CD8-positive, alpha-beta memory T cell (primary cell): ENCODE measurements at places on chromosomes 1 and 21.

DNA sequence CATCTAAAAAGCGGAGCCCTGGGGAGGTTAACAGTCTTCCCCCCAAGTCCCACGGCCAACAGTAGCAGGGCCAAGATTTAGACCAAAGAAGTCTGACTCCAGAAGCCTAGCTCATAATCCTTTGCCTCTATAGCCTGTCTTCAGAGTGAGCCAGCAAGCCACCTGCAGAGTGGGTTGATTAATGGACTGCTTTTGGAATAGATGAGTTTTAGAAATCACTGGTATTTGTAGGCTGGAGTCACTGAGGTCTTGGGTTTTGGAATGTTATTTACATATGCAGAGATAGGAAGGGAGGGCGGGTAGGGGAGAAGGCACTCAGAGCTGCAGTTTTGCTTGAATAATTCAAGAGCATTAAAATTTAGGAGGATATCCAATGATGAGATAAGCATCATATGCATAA lies 90.8 kb upstream of the L1TD1 start:
- no peaks in the 10 kb centered on the region for H3K27me3 ChIP-seq
- no peak for DNase-seq
- no peak overlapping the region for H3K27ac ChIP-seq
- H3K36me3 ChIP-seq, result no peaks in the 10 kb centered on the region
- no peak overlapping the region for H3K4me3 ChIP-seq

DNA sequence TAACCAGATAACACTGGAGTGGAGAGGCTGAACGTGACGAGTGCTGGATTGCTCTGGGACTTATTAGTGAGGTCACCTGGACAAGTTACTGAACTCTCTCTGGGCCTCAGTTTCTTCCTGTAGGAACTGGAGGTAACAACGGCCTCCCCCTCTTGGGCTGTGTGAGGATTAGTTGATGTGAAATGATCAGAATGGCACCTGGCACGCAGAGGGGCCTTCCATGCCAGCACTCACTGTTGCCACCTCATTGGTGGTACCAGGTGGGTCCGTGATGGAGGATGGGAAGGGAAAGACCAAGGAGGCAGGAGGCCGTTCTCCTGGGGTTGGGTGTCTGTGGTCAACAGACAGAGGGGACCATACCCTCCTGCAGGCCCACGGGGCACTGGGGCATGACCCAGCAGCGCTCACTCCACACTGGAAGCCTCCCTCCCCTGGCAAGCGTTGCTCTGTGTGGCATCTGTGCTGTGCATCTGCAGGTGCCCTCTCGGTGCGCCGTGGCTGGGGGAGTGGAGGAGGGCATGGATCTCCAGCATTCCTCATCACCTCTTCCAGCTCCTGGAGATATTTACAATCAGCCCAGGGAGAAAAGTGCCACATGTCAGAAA lies 349.5 kb upstream of the VAMP3 start:
- no peak overlapping the region for H3K4me3 ChIP-seq
- H3K4me1 ChIP-seq, result no peaks in the 10 kb centered on the region
- H3K27me3 ChIP-seq, result no peaks in the 10 kb centered on the region

- no peak overlapping the region for H3K4me3 ChIP-seq
- no peak overlapping the region for H3K27ac ChIP-seq
- H3K27me3 ChIP-seq, result no peaks in the 10 kb centered on the region
- H3K36me3 ChIP-seq, result no peaks in the 10 kb centered on the region
- no peaks in the 10 kb centered on the region for H3K4me1 ChIP-seq
These were observed 252.4 kb downstream of the FGGY start for GRCh38 chr1:59549066-59549837.

- no peak for DNase-seq
- H3K27me3 ChIP-seq, result no peaks in the 10 kb centered on the region
- no peak overlapping the region for H3K27ac ChIP-seq
These were observed 164.0 kb upstream of the KLHDC7A start for GRCh38 chr1:18316764-18317163.

DNA sequence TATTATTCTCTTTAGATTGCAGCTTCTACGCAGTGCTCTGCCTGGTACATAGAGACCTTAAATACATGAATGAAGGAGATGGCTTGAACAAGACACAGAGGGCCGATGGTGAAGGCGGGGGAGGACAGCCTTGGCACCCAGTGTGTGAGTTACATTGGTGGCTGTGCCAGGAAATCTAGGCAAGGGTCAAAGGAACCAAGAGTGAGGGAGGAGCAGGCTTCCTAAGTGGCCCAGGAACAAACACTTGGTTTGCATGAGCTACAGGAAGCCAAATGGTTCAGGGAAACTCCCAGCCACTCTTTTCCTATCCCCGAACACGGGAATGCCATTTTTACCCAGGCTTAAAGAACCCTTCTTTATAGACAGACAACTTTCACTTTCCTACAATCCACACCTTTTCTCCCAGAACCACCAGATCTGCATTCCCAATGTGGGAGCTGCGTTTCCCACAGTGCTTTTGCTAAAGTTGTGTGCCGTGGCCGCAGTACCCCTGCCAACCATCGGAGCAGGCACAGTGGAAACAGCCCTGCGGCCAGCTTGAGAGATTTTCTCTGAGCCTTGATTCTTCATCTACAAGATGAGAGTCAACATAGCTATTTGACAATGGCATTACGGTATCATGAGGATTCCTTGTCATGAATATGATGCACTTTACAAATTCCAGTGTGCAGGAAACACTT lies 3.5 kb upstream of the CLEC20A start:
- H3K27ac ChIP-seq, result no peak overlapping the region
- H3K36me3 ChIP-seq, result no peaks in the 10 kb centered on the region
- no peaks in the 10 kb centered on the region for H3K27me3 ChIP-seq
- H3K4me1 ChIP-seq, result no peaks in the 10 kb centered on the region

DNA sequence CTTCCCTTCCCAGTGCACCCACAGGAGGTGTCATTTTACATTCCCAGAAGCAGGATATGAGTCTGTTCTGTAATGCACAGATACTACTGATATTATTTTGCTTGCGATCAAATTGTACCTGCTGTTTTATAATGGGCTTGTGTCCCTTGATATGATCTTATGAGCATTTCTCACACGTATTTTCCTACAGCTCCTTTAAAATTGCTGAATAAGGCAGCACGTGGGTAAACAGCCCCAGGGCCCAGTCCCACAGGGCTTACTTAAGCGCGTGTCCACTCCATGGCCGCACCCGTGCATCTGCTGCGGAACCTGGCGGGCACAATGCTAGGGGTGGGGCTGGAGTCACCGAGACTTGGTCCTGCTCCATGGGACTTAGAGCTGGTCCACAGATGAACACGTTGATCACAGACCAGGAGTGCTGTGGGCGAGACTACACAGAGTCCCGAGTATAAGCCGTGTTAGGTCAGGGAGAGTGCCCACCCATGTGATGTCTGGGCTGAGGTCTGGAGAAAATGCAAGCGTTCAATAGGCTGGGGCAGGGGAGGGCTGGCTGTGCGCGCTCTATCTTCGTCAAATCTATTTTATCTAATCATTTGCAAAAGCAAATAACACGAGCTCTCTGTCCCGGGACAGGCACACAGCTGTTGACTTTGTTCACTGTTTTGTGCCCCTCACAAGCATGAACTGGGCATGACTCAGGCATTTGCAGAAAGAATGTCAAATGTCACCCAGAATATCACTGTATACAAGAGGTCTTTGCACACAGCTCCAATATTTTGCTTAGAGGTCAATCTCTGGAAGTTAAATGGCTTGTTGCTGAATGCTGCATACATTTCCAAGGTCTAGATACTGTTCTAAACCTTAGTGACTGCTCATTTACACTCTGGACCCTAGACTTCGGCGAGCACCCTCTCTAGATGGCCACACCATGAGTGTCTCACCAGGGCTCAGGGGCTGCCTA lies 119.3 kb downstream of the CRYAA start:
- no peak overlapping the region for H3K4me3 ChIP-seq
- no peak overlapping the region for H3K27ac ChIP-seq
- no peak for DNase-seq
- H3K4me1 ChIP-seq, result no peaks in the 10 kb centered on the region

GRCh38 chr1:6424619-6425593 lies at the start of gene ESPN:
Gene ESPN, plus strand, starts transcription at chr1:6424776. Its CDS starts 180 bp downstream, at chr1:6424956.
- peaks cover 15% of the 10 kb centered on the region for H3K4me1 ChIP-seq
- H3K27me3 ChIP-seq, result peaks cover 40% of the 10 kb centered on the region
- peak within 1 kb of the TSS; percentile 32 for H3K4me3 ChIP-seq
- no peak for DNase-seq

DNA sequence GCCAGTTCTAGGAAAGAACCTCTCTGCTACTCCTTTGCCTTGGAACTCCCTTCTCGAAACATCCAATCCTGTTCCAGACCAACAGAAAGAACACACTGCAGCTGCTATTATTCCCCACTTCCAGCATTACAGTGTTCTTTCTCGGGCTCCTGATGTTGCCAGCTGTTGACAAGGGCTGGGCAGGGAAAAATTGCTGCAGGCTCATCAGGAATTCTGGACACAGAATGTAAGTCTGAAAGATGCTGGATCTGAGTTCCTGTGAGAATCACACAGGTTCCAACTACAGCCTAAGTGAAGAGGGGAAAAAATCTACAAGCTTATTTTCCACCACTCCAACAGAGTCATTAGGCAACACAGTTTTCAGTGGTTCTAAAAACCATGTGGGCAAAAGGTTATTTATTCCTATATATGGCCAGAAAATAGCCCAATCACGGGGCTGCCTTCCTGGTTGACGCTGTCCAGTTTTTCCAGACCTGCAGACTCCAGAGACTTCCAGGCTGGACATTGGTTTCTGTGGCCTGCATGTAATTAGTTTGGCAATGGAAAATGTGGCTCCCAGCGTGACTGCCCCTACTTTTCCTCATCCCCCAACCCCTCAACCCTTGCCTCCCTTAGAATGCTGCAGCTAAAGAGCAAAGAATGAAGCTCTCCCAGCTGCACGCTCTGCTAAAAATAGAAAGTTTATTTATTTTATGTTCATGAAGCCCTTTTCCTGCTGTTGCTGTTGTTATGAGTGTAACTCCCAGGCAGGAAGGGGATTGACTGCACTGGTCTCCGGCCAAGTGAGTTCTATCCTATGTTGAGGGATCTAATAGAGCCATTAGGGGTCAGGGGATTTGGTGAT lies 8.3 kb upstream of the KIAA0040 start:
- no peak overlapping the region for H3K4me3 ChIP-seq
- H3K27me3 ChIP-seq, result no peaks in the 10 kb centered on the region
- no peaks in the 10 kb centered on the region for H3K4me1 ChIP-seq
- no peak for DNase-seq
- no peak overlapping the region for H3K27ac ChIP-seq

DNA sequence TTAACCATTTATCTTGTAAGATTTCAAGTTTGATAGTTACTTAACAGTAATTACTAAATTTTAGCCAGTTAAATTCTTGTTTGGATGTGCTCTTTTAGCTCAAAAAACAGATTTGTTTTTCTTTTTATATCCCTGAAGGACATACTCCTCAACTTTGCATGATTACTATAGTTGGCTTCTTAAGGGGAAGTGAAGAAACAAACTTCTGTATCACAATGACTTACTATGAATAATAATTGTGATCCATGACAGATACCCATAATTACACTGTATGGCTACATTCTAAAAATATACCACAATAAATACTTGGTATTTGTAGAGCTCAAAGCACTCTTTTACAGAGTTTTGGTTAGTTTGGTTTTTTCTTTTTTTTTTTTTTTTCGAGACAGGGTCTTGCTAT lies 55.8 kb downstream of the IARS2 start:
- no peak overlapping the region for H3K4me3 ChIP-seq
- no peaks in the 10 kb centered on the region for H3K27me3 ChIP-seq
- no peak overlapping the region for H3K27ac ChIP-seq
- no peak for DNase-seq

DNA sequence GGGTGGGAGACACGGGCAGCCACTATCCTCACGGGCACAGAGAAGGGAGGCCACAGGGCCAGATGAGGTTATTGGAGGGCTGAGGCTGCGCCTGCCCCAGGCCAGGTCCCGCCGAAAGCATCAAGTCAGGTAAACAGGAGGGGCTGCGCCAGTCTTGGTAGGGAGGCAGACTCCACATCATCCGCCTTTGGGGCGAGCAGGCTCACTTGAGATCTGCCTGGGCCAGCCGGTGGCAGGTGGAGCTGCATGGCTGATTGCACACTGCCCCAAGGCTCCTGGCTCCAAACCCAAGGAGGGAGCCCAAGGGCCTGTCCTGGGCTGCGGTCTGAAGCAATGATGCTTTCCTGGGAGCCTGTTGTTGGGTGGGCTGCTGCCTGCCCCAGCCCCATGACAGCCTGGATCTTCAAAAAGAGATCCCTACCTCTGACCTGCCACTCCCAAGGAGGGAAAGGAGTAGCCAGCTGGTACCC lies 4.6 kb downstream of the SMIM1 start:
- no peak for DNase-seq
- H3K4me3 ChIP-seq, result no peak overlapping the region
- H3K4me1 ChIP-seq, result no peaks in the 10 kb centered on the region
- H3K27me3 ChIP-seq, result no peaks in the 10 kb centered on the region
- H3K36me3 ChIP-seq, result peaks cover 8% of the 10 kb centered on the region

- no peak overlapping the region for H3K4me3 ChIP-seq
- H3K4me1 ChIP-seq, result no peaks in the 10 kb centered on the region
- H3K27ac ChIP-seq, result no peak overlapping the region
- no peak for DNase-seq
- no peaks in the 10 kb centered on the region for H3K27me3 ChIP-seq
These were observed 10.7 kb downstream of the NEGR1 start for GRCh38 chr1:72271555-72272085.

DNA sequence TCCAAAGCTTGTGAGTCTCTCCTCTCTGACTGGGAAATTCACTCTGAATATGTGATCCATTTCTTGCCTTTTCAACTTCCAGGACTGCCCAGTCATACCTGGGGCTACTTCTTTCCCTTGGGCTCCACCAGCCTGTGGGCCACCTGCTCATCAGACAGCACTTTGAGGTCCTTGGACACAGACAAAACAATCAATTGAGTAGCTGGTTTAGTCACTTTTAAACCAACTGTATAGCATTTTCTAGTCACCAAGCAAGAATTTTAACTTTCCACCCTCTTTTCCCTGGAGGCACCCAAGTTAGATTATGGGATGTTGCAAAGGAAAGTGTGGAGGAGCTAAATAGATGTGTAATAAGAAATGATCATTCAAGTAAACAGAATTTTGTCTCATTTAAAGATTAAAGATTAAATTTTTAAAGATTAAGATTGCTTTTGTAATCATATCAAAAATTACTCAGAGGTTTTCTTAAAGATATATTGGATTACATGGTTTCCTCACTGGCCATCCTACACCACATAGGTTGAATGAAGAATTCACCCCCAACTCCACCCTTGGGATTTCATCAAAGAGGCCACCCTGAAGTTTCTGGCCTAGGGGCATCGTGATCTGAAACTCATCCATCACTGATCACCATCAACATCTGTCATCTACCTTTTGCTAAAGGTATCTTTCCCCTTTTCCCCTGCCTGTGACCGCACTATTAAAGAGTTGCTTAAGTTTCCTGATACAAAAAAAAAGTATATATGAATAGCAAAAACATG lies 219.2 kb upstream of the NR5A2 start:
- no peaks in the 10 kb centered on the region for H3K4me1 ChIP-seq
- no peak overlapping the region for H3K4me3 ChIP-seq
- H3K36me3 ChIP-seq, result no peaks in the 10 kb centered on the region
- no peak for DNase-seq
